ENCODE measurements at places on chromosomes 13 and 19.

GRCh38 chr13:73857106-73857505 is 277.1 kb downstream of the KLF12 start:
- peak; percentile 64 for DNase-seq

- no peak for DNase-seq
Measured at GRCh38 chr13:47420568-47420967, 523.7 kb upstream of the HTR2A start.

GRCh38 chr13:66644855-66645460 is 585.2 kb downstream of the PCDH9 start:
- no peak for DNase-seq

DNA sequence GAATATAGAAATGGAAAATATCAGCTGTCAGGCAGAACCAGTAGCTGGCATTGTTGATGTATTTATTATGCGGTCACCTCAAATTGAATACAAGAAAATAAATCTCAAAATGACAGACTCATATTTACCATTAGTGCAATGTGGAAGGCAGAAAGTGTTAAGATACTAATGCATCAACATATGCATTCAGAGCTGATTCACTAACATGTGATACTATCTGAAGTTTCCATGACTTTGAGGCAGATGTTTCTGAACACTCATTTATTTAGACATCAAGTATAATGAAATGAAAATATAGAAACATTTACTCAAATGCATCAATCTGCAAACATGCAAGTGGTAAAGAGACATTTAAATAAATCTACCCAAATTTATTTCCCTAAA is 474.2 kb upstream of the SLC10A2 start:
- DNase-seq: no peak

DNA sequence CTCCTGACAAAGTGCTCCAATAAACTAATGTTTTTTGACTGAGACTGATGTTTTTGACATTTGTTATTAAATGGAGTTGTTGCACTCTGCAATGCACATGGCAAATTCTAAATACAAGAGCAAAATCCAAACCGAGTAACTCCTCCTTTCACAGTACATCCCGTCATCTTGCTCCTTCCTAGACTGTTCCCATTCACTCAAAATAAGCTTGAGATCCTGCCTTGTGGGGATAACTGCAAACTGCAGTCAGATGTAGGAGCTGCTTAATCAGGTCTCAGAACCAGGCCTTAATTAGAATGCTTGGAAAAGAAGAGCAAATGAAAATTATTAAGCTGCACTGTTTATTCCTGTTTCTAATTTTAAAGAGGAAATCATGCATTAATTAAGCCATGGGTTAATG is 134.8 kb upstream of the SPRY2 start:
- DNase-seq: no peak

- peak; percentile 75 for DNase-seq
Measured at GRCh38 chr19:17289489-17289888, 7.8 kb downstream of the ANKLE1 start.

DNA sequence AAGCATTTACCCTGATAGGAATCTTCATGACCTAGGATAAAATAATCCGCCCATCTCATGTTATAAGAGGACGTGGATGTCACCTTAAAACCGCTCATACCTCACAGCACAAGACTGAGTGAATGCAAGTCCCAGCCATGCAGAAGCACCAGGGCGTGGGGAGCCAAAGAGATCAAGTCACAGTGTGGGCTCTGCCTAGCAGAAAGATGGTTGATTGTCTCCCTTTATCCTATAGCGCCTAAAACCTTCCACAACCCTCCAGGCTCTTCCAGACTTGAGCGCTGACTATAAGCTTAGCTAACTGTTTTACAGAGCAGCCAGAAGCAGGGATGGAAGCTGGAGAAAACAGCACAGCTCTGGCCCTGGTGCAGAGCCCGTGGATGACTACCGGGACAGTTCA is 6.8 kb upstream of the ANKRD10 start:
- no peak for DNase-seq

DNA sequence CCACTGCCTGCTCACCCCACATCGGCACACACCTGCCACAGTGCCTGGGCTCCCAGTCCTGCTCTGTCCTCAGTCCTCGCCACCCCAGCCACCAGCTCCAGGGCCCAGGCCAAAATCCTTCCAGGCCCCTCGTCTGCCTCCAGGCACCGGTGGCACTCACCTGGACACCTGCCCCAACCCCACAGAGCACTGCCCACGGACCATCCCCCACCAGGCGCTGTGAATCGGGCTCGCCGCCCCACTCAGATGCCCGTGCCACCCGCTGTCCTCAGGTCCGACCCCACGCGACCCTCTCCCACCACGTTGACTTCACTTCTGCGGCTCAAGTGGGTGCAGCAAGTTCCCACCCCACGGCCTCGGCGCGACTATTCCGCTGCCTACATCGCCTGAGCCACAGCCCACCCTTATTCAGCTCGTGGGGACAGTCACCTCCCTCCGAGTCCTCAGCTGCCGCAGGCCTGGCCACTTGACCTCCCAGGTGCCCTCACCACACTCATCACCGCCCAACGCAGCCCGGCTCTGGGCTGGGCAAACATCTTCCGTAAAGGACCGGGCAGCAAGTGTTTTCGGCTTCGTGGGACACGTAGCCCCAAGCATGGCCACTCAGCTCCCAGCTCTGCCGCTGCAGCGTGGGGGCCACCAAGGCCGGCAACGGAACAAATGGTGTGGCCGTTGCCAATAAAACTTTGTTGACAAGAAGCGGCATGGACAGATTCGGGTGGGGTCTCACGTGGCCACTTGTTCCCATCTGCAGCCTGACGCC is 5.7 kb downstream of the PIP5K1C start:
- DNase-seq: no peak

DNA sequence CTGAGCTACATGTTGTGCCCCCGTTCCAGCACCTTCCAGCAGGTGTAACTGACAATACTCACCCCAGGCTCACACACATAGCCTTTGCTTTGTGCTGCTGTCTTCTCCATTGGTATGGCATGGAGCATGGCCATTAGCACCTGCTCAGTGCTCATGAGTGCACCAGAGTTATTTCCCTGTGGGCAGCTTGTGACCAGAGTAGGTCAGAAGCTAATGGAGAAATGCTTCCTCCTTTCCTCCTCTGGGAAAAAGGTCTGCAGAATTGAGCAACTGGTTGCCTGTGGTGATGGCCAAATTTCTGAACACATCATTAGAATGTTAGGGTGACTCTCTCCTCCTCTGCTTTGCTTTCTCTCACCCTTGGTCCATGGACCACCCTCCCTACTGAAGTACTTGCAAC is 344.5 kb upstream of the TMTC4 start:
- DNase-seq: no peak

GRCh38 chr13:113129921-113130750 is 7.5 kb downstream of the F10 start:
- no peak for DNase-seq

DNA sequence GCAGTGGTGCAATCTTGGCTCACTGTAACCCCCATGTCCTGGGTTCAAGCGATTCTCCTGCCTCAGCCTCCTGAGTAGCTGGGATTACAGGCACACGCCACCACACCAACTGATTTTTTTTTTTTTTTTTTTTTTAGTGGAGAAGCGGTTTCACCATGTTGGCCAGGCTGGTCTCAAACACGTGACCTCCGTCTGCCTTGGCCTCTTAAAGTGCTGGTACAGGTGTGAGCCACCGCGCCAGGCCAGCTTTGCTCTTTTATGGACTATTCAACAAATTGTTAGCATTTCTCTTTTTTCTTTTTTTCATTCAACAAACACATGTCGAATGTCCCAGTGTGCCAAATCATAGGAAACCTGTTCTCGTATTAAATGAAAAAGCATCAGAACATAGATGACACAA is 99.6 kb downstream of the INSR start:
- DNase-seq: no peak

- peak; percentile 11 for DNase-seq
Measured at GRCh38 chr13:50809133-50810090, 34.1 kb downstream of the DLEU7 start.

DNA sequence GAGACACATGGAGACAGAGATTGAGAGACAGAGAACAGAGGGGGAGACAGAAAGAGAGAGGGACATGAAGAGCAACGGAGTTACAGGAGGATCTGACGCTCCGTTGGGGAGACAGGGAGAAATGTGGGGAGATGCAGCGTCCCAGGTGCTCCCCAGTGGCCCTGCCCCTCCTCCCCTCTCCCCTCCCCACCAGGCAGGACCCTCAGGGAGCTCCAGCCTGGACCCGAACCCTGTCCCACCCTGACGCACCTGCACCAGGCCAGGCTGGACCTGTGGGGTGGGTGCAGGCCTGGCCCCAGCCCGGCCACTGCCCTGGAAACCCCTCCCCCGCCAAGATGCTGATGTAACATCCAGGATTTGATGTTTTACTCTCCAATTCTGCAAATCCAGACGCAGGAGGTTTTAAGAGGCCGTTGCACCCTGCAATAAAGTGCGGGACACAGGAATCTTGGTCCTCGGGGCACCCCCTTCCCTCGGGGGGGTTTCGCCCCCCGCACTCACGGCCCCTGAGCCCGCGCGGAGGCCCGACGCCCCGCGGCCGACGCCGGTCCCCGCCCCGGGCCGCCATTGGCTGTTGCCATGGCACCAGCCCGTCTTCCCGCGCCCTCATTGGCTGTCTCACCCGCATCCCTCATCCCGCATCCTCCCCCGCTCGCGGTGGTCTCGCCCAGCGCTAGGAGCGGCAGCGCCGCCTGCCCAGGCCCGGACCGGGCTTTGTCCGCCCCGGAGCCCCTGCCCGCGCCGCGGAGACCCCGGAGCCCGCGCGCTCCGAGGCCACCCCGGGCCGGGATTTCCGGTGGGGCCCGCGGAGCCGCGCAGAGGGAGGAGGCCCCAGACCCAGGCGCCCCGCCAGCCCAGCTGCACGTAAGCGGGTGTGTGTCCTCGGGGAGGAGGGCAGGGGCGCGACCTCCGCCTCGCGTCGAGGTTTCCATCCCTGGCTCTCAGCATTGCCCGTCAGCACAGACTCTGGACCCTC is at the start of gene APC2:
Gene APC2 (plus strand): TSS at position 655 of the 976 bp plus-strand sequence. CDS start 2,881 bp downstream, outside the sequence.
- DNase-seq: no peak

GRCh38 chr13:43676320-43676719 is 110.5 kb downstream of the ENOX1 start:
- DNase-seq: no peak

DNA sequence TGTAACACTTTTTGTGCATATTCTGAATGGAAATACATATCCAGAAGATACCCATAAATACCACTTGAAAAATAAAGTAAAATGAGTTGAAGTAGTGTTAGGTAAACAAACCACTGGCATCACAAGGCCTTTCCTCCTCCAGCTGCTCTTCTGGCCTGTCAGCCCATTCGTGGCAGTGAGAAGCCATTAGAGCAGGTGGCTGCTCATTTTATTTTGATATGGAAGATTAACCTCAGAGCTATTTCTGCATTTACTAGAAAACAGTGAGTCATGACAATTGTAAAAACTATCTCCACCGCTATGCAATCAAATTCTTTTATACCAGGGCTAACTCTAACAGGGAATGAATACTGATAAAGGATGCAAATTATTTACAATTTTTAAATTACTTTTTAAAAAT is 2898.1 kb downstream of the PCDH9 start:
- DNase-seq: peak; percentile 25

DNA sequence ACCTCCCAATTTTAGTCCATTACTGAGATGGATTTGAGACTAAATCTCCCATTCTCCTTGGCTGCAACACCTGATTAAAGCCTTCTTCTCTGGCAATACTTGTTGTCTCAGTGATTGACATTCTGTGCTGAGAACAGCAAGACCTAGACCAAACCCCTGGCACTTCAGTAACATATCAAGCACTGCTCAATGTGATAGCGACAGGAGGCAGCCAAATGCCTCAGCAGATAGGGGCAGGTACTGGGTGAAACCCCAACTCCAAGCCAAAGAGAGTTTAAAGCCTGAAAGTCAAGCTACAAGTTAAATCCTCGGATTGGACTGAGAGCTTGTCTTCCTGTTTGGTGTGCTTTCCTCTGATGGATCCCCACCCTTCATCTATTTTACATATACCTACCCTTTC is 52.7 kb downstream of the STARD13 start:
- no peak for DNase-seq

- no peak for DNase-seq
Measured at GRCh38 chr19:378706-379105, 30.2 kb downstream of the C2CD4C start.

DNA sequence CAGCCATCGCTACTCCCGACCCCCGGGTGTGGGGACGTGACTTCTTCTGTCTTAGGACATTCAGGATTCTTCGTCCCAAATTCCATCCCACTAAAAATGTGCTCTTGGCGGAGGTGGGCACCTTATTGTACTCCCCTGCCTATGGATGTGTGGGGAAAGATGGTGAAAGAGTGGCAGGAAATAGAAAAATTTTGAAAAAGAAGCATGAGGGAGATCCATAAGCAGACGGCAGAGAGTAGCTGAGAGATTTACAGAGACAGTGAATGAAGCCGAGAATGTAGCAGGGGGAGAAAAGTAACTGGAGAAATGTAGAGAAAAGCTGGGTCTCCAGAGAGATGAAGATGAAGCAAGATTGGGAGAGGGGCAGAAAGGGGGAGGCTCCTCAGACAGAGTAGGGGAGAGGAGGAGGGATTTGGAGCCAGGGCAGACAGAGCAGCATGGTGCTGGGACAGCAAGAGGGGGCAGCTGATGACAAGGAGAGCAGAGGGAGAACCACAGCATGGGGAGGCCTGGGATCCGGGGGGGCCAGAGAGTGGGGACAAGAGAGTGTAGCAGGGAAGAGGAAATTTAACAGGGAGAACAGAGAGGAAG is 843 bp downstream of the ZNF610 start:
- DNase-seq: peak; percentile 18

DNA sequence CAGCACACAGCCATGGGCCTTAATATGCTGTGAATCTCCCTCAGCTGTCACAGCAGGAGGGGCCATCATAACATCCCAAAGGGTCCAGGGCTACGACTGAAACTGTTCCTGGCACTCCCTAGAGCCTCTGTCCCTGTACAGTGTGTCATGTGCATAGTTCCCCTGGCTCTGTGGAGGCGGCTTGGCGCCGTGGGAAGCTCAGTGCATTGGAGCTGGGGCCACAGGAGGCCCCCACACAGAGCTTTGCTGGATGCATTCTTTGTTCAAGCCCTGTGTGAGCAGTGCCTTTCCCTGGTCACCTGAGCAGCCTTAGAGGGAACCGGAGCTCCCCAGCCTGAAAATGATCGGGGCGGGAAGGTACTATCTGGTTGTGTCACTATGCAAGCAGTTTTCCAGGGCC is 21.4 kb downstream of the UBXN6 start:
- no peak for DNase-seq

All from skeletal muscle cell (primary cell).